Hematopoietic multipotent progenitor cell (in vitro differentiated cells): ENCODE measurements at places on chromosomes 13 and 19. TPM values are rescaled to one million over a fixed set of nuclear protein-coding genes. Genes with fewer than 3 reads are reported as not detected.

- no peak for DNase-seq
Observed at GRCh38 chr13:24146961-24147569, 13.5 kb upstream of the SPATA13 start.

DNA sequence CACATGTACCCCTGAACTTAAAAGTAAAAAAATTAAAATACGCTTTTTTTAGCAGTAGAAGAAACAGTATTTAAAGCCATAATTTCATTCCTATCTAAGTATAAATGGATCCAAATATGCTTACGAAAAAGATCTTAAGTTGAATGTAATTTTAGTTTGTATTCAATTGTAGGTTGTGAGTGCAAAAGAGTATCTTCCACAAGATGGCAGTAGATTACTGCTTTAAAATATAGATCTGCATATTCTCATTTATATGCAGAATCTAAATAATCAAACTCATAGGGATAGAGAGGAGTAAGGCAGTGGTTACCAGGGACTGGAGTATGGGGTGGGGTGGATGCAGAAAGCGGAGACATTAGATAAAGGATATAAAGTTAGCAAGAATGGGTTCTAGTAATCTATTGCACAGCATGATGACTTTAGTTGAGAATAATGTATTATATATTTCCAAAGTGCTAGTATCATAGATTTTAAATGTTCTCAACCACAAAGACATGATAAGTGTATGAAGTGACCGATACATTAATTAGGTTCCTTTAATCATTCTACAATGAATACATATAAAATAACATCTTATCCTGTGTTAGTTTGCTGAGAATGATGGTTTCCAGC, 14.2 kb downstream of the OR7A17 start:
- peak; percentile 65 for DNase-seq

DNA sequence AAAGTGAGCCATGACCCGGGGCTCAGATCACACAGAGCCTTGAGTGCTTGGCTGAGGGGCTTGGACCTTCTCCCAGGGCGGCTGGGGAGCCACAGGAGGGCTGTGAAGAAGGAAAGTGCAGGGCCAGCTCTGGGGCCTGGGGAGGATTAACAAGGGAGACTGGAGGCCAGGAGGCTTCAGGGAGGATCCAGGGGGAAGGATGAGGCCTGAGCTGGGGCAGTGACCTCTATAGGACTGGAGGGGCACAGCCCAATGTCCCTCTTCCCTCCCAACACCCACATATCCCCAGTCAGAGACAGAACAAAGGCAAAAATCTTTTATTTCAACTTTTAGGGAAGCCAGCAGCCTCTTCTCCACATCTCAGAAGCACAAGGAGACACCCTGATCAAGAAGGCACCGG, 4.7 kb upstream of the SLC17A7 start:
- DNase-seq: no peak

The ZNF709 gene
- total RNA-seq: 7.5 TPM

- DNase-seq: no peak
Observed at GRCh38 chr19:55870736-55871135, 34.4 kb downstream of the NLRP4 start.

DNA sequence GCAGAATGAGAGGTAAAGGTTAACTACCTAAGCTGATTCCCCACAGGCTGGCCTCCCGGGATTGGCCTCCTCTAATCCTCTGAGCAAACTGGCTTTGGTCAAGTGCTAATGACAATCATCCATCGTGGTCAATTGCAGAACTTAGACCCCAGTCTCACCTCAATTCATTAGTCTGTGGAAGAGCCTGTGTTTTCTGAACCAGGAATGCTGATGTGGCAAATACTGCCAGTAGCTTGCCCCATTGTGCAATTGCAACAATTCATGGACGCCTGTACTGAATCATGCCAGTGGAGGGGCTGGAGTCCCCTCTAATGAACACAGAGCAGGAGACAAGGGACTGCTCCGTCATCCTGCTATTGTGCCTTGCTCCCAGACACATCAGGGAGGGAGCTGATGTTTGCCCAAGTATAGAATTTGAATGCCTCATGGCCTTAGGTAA, 1256.5 kb downstream of the EFNB2 start:
- no peak for DNase-seq

The GMIP gene
- total RNA-seq: 36.9 TPM

DNA sequence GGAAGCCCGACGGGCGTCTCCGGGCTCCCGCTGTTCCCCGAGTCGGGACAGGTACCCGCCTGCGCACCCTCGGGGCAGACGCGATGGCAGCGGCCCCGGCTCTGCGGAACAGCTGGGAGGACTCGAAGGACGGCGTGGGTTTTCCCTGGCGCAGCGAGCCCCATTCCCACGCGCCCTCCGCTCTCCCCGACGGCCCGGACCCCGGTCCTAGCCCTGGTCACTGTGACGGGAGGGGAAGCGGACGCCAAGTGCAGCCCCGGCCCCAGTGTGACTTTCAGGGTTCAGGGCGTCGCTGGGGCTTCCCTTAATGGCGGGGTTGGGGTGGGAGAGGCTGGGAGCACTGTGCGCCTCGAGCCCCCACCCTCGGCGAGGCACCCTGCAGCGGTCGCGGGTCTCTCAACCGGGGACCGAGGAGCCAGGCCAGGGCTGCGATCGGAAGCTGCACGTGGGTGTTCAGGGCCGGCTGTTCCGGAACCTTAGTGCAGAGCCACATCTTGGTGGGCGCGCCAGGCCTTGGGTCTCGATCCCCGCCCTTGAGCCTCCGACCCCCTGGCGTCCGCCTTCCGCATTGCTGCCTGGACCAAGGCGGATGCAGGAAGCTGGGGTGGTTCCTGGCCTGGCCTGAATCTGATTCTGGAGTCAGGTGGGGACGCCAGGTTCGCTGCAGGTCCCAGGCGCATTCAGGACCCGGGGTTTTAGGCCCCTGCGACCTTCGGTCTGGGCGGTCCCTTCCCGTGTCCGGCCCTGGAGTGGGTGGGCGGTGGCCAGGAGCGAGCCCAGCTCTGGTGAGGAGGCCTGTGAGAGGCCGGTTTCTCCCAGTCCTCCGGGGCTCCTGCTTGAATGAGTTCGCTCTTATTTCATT, 3.5 kb downstream of the LGALS7B start:
- no peak for DNase-seq

DNA sequence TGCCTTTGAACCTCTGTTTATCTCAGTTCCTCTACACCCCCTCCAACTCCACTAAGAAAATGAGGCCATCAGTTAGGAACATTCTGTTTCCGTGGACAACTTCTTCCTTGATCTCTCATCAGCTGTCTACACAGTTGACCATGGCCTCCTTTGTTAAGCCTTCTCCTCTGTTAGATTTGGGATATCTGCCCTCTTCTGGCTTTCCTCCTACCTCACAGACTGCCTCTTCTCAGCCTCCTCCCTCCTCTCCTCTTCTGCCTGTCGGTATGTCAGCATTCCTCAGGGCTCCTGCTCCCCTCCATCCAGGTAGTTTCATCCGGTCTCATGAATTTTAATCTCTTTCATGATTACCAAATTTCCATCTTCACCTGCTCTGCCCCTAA, 454.9 kb downstream of the FOXO1 start:
- no peak for DNase-seq

DNA sequence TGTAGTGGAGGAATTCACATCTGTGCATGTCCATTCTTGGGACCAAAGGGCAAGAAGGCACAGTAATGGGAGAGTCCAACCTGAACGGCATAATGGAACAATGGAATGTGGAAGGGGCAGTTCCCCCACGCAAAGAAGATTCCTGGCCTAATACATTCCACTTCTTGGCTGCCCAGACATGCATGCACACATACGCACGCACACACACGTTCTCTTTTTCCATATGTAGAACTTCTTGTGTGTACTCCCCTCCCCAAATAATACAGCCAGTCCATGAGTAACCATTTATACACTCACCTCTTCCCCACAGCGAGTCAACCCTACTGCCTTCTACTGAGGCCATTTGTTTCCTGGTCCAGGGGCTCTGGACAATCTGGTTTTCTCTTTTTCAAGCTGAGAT, 6.0 kb upstream of the STK24 start:
- no peak for DNase-seq

DNA sequence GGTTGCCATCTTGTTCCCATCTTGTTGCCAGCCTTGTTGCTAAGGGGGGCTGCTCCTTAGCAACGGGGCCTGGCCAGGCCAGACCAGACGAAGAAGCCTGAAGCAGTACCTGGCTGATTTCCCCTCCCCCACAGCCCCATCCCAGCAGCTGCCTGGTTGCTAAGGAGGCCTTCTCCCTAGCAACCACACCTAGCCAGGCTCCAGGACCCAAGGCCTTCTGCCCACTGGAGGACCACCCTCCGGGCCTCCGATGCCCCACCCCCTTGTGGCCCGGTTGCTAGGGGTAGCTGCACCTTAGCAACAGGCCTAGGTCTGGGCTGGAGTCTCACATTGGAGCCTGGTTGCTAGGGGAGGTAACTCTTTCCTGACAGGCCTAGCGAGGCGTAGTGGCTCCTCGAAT, 3.9 kb downstream of the PRRG2 start:
- no peak for DNase-seq

The GPR12 gene
- total RNA-seq: 0.81 TPM

DNA sequence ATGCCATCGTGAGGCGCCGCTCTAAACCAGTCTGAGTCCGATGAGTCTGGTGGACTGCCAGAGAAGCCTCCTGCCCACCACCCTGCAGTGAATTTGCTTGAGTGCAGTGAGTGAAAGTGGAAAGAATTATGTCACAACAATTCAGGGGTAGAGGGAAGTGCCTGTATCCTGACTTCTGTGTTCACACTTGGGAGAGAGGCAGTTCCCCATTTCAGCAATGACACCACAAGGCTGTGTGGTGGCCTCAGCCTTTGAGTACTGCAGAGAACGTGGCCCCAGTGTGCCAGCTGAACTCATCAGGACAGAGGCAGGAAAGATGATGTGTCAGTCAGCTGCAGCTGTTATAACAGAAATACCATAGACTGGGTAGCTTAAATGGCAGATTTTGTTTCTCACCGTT, 155.6 kb downstream of the COG6 start:
- peak; percentile 95 for DNase-seq

GRCh38 chr13:51524829-51525566, 59.3 kb upstream of the WDFY2 start:
- no peak for DNase-seq

The CERS1 gene
- total RNA-seq: 0.27 TPM

DNA sequence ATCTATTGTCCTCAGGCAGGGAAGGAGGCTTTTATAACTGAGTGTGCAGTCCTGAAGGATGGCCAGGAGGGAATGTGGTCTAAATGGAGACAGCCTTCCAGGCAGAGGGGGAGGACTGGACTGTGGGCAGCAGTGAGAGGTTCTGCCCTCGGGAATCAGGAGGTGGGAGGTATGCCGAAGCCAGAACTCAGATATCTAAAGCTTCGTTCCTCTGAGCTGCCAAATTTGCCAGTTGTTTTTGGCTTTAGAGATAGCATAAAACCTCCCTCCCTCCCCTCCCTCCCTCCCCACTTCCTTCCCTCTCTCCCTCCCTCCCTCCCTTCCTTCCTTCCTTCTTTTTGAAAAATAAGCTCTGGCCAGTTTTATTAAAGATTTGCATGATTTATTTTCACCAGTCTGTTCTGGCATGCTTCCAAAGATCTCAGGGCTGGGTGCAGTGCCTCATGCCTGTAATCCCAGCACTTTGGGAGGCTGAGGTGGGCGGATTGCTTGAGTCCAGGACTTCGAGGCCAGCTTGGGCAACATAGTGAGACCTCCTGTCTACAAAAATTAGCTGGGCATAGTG, 2.4 kb downstream of the MEDAG start:
- DNase-seq: peak; percentile 11

- DNase-seq: no peak
Observed at GRCh38 chr19:45462174-45462573, 5.6 kb upstream of the FOSB start.

DNA sequence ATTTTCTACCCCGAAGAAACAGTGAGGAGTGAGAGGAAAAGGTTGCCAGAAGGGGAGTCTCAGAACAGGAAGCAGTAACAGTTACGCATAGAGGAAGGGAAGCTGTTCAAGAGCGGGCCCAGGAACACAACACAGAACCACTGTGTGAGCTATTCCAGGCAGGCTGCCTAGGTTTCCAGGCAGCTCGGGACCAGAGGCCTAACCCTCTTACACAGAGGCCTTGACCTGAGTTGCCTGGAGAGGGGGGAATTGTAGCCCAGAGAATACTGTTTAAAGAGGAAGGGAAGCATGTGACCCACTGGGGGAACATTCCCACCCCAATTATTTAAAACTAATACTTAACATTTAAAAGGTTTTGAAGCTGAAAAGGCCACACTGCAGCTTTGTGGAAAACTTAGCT, 93.3 kb upstream of the ZNF98 start:
- DNase-seq: no peak

- peak; percentile 1 for DNase-seq
Observed at GRCh38 chr13:70795484-70795883, 687.2 kb upstream of the KLHL1 start.

The URAD gene
- 0.27 TPM for total RNA-seq

DNA sequence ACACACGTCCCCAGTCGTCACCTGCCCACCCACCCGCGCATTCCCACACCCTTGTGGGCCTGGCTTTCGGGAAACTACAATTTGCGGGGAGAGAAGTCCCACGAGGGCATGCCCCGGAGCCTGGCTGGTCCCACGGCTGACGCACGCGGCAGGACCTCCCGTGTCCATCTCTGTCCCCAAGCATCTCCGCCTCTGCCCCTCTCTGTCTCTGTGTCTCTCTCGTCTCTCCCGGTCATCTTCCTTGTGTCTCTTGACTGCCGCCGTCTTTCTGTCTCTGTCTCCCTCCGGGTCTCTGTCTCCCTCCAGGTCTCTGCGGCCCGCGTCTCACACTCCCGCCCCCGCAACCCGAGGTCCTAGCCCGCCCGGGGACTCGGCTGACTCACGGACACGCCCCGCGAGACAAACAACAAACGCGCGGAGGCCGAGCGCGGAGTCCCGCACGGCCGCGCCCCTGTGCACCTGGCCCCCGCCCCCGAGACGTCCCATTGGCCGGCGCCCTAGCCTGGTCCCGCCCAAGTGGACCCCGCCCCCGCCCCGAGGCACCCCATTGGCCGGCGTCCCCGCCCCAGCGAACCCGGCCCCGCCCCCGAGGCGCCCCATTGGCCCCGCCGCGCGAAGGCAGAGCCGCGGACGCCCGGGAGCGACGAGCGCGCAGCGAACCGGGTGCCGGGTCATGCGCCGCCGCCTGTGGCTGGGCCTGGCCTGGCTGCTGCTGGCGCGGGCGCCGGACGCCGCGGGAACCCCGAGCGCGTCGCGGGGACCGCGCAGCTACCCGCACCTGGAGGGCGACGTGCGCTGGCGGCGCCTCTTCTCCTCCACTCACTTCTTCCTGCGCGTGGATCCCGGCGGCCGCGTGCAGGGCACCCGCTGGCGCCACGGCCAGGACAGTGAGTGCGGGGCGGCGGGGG, at the start of gene FGF22:
TSS of gene FGF22 (plus strand) at position 627 of the 908 bp plus-strand sequence. CDS start at position 674, 47 bp downstream.
- peak; percentile 84 for DNase-seq

The CYP4F2 gene
- total RNA-seq: 1.3 TPM

The SIGLEC10 gene
- total RNA-seq: 6.7 TPM
